ENCODE measurements at places on chromosomes 16 and 17.

DNA sequence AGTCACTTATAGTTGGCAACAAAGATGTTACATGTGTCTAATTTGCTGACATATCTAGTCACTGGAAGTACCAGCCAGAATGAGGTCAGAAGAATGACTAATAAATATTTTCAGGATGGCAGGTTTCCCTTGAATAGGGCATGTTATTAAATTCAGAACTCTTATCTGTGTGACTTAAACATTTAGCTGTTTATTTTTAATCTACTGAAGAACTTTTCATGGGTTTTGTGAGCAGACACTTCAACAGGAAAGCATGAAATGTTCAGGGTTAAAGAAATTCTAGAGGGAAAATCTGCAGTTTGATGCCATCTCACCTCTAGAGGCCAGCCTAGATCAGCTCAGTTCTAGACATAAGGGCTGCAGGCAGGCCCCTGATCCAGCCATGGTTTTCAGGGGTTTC lies 13.2 kb downstream of the JPT2 start:
- DNase-seq: peak; percentile 36

- no peak for DNase-seq
Measured at GRCh38 chr16:17277981-17278381, 192.8 kb downstream of the XYLT1 start.

DNA sequence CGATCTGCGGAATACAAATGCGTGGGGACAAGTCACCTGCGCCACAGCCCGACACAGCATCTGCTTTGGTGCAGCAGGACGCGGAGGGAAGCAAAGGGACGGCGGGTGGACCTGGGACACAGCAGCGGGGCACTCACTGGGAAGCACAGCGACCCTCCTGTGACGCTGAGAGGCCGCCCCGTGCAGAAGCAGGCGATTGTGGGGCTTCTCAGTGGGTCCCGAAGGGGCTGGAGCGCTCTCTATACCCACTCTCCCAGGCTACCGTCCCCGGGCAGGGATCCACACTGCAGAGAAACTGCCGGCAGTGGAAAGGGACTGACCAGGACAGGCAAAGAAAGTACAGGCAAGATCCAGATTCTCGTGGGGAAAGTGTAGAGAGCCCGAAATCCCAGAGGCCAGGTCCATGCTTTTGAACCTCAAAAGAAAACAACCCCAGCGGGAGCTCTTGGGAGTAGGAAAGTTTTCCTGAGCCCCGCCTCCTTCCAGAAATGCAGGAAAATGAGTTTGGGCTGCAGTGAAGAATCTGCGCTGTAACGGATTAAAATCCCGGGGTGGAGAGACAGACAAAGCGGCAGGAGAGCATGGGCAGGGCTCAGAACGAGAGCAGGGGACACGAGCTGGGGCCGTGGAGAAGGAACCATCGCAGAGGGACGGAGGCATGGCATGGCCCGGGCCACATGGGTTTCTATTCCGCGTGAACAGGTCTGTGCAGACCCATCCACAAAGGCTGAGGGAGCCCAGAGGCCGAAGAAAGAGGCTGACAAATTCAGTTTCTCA lies 12.7 kb downstream of the COX4I1 start:
- DNase-seq: no peak

DNA sequence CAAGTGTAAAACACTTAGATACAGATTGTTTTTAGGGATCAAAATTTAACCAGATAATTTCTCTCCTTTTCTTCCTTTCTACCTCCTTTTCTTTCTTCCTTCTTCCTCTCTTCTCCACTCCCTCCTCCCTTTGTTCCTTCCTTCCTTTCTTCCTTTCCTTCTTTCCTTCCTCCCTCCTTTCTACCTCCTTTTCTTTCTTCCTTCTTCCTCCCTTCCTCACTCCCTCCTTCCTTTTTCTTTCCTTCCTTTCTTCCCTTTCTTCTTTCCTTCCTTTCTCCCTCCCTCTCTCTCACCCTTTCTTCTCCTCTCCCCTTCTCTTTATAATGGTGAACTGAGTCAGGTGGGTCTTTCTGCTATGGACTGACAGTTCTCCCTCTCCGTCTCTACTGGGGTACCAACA lies 397.5 kb upstream of the CDH11 start:
- DNase-seq: no peak

DNA sequence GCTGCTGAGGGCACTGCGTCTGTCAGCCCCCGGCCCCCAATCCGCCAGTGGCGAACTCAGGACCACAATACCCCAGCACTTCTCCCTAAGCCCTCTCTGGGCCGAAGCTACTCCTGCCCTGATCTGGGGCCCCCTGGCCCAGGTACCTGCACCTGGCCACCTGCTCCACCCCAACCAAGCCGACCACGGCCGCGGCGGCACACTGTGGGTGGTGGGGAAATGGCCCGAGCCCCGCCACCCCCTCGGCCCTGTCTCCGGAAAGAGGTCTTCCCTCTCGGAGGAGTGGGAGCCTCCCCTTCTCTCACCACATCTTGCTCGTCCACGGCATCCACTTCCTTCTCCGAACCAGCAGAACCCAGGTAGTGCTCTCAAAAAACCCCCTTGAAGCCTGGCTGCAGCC lies 3.4 kb upstream of the FBRS start:
- DNase-seq: no peak

- DNase-seq: no peak
Measured at GRCh38 chr17:74146196-74146595, 57.3 kb upstream of the RPL38 start.

DNA sequence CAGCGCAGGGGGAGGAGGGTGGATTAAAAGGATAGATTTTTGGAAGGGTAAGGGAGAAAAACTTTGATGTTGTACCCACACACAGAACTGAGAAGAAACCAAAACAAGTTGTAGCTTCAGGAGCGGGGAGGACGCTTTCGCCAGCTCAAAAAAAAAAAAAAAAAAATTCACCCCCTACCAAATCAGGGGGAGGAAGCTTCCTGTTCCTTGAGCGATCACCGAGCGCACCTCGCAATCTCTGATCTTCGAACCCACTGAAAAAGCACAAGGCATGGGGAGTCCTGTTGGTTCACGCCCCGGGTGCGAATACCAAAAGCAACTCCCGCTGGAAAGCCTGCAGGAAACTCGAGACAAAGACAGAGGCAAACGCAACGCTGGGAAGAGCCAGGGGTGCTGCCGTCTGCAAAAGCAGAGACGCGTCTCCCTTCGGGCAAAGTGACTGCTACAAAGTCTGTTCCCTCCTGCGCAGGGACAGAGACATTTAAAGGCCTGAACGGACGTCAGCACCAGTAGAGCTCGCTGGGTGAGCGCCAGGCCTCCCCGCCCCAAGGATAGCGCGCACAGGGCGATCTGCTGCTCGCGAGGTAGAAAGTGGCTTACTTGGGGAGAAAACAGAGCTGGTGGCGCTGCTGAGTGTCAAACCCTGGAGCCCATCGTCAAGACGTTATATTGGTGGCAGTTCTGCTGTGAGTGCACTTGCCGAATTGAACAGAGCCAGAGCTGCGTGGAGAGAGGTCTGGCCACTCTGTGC lies 190.4 kb downstream of the USP22 start:
- DNase-seq: peak; percentile 10

- peak; percentile 79 for DNase-seq
Measured at GRCh38 chr16:50802000-50802399, 60.1 kb downstream of the CYLD start.

DNA sequence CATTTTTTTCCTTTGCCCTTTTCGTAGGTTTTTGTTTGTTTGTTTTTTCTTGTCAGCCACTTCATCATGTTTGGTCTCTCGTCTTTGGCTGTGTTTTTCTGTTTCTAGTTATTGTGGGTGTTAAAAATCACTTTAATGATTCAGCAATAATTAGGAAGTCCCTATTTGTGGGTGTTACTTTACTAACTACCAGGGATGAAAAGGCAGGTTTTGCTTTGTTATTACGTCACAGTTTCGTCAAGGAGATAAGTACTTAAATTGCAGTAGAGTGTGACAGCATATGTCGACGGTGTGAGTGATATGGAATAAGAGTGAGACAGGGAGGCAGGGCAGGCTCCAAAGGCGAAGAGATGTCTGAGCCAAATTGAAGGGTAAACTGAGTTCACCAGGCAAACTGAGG lies 479.6 kb downstream of the WWOX start:
- DNase-seq: no peak
